Right lobe of liver (tissue), 6 donors: ENCODE measurements at places on chromosomes 6 and 20. TPM values are rescaled to one million over a fixed set of nuclear protein-coding genes. Genes with fewer than 3 reads are reported as not detected.

The ZSCAN16 gene
- total RNA-seq, result 1.5 TPM

The STX11 gene
- total RNA-seq, result 1.9 TPM

The CCDC170 gene
- 0.31 TPM for total RNA-seq

The ZBTB46 gene
- total RNA-seq, result 2.5 TPM

The LINC00237 gene
- not detected for total RNA-seq

DNA sequence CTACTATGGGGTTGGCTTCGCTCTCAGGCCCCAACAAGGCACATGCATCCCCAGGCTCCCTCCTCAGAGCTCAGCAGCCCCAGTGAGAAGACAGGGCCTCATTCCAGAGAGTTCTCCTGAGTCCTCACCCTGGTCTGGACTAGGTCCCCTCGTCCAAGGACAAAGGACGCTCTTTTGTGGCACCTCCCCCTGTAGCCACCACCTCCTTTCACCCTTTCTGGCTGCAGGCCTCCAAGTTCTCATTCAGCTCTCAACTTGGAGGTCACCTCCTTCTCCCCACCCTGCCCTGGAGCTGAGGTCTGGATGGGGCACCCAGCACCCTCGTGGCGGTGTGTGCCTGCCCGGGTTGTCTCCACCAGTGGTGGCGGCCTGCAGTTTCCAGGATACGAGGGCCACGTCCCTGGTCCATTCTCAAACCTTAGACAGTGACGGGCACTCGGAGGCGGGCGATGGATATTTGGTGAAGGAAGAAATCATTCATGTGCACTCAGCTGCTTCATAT is 2.5 kb downstream of the UNC93A start:
- no peak for DNase-seq
- H3K4me1 ChIP-seq, result peaks cover 17% of the 10 kb centered on the region
- no peak overlapping the region for H3K27ac ChIP-seq
- H3K27me3 ChIP-seq, result no peaks in the 10 kb centered on the region
- no peaks in the 10 kb centered on the region for H3K36me3 ChIP-seq

GRCh38 chr6:15741405-15741804 is 78.6 kb upstream of the DTNBP1 start:
- no peak overlapping the region for H3K27ac ChIP-seq
- DNase-seq, result no peak
- H3K4me3 ChIP-seq, result no peak overlapping the region
- H3K36me3 ChIP-seq, result no peaks in the 10 kb centered on the region
- H3K4me1 ChIP-seq, result no peaks in the 10 kb centered on the region

DNA sequence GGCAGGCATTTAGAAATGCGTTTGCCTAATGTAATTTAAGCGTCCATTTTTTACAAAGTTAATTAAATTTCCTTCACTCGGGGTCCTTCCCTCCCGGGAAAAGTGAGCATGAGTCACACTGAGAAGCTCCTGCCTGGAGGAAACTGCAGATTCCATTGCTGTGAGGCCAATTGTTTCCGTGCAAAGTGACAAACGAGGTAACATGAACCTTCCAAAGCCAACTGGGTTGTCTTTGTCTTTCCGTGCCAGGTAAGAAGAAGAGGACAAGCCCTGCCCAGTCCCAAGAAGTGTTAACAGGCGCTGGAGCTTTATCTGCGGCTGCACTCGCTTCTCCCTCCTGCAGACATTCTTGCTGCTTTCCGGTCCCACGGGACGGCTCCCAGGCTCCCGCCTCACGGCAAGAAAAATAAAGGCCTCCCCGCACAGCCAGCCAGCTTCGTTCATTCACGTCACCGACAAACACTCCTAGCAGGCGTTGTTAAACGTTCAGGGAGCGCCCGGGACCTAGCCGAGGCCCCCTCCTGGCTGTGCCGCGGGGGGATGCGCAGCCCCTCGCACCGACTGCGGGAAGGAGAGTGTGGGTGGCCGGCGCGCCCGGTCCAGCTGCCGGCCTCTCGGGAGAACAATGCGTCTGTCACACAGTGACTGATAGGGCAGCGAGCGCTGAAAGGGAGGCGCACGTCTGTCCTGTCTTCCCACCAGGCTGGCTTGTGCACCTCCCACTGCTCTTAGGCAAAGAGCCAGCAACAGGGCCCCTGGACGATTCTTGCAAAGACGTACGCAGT is 61.5 kb upstream of the HDDC2 start:
- peak overlapping the region; percentile 43 for H3K4me3 ChIP-seq
- DNase-seq, result peak; percentile 47
- no peaks in the 10 kb centered on the region for H3K36me3 ChIP-seq
- no peaks in the 10 kb centered on the region for H3K27me3 ChIP-seq
- peaks cover 8% of the 10 kb centered on the region for H3K4me1 ChIP-seq

- no peak overlapping the region for H3K4me3 ChIP-seq
- no peak overlapping the region for H3K27ac ChIP-seq
- no peaks in the 10 kb centered on the region for H3K36me3 ChIP-seq
- no peak for DNase-seq
Measured at GRCh38 chr6:98944598-98945081, 3.1 kb downstream of the FBXL4 start.

DNA sequence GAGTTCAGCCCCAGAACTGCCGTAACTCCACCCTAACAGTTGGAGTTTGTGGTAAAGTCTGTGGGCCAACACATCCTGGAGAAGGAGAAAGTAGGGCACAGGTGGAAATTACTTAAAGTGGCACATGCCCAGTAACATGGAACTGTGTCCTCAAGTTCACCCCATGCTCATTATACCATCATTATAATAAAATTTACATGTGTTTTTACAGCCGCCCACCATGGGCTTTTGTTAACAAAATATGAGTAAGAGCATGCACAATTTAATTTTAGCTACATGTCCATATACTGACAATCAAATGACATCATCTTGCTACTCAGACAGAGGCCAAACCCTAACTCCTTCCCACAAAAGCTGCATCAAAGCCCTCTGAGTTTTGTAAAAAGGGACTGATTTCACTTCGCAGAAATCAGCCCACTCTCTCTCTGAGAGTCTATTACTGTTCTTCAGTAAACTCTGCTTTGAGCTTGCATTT is 17.3 kb upstream of the ELOVL4 start:
- no peak overlapping the region for H3K4me3 ChIP-seq
- no peak for DNase-seq
- H3K4me1 ChIP-seq, result no peaks in the 10 kb centered on the region
- no peaks in the 10 kb centered on the region for H3K36me3 ChIP-seq
- no peak overlapping the region for H3K27ac ChIP-seq
- no peaks in the 10 kb centered on the region for H3K27me3 ChIP-seq

- H3K27ac ChIP-seq, result no peak overlapping the region
- DNase-seq, result no peak
- H3K4me3 ChIP-seq, result no peak overlapping the region
- H3K4me1 ChIP-seq, result no peaks in the 10 kb centered on the region
- H3K36me3 ChIP-seq, result no peaks in the 10 kb centered on the region
Measured at GRCh38 chr6:137818440-137818839, 48.6 kb upstream of the TNFAIP3 start.

DNA sequence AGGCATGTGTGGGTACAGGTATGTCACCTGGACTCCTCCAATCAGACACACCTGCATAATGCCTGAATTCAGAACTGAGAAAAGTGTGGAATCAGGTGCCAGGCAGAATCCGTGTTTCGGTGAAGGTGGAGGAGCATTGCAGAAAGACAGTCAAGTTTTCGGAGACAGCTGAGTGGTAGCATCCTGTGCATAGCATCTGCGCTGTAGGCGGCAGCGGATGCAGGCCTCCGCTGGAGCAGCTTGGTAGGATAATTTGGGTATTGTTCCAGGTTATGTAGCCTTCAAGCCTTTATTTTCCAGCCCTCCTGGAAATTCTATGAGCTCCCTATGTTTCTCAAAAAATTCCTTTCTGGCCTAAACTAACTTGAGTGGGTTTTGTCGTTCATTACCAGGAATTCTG is 15.5 kb upstream of the ARMC2 start:
- H3K27me3 ChIP-seq, result no peaks in the 10 kb centered on the region
- no peak overlapping the region for H3K27ac ChIP-seq
- no peaks in the 10 kb centered on the region for H3K36me3 ChIP-seq
- no peaks in the 10 kb centered on the region for H3K4me1 ChIP-seq

- no peaks in the 10 kb centered on the region for H3K27me3 ChIP-seq
- no peak overlapping the region for H3K4me3 ChIP-seq
- no peak for DNase-seq
Measured at GRCh38 chr6:130824978-130825694, 2.1 kb upstream of the SMLR1 start.

DNA sequence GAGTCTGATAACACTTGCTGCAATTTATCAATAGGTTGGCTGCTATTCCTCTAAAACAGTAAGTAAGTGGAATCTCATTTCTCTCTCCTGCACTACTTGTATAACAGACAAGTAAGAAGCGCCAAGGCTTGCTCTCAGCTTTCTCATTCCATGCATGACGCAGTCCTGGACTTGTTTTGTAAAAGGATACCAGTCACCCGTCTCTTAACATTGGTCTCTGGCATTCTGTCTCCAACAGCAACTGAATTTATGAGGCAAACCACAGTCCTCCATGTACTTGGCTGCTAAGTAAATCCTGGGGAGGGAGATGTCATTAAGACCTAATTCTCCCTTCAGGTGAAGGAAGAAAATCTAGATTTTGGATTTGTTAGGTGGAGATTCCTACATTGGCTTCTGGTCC is 115.4 kb downstream of the OPN5 start:
- no peak overlapping the region for H3K27ac ChIP-seq
- no peaks in the 10 kb centered on the region for H3K27me3 ChIP-seq
- no peaks in the 10 kb centered on the region for H3K36me3 ChIP-seq
- DNase-seq, result no peak

DNA sequence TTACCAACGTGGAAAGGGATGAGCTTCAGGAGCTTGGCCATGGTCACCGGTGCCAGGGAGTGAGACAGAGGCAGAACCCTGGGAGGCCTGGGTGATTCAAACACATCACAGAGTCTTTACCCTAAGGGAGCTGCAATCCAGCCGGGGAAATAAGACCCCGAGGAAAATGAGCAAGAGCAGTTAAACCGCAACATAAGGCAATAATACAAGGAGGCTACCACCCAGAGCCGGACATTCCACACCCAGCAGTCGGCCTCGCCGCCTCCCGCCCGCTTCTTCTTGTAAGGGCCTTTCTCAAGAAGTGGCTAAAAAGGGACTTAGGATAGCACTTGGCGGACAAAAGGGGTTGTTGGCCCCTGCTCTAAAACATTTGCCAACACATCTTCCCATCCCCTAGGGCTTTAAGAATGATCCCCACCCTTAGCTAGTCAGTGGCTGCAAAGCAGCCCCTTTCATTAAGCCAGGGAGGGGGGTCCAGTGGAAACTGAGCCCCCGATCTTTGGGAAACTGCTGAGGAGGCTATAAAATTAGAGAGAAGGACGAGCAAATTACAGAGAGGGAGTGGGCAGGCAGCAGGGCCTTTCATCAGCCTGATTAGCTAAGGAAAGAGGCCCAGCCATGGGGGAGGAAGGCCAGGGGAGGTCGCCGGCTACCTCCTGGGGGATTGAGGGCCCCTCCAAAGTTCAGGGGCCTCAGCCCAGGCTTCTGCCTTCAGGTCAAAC is 34.3 kb downstream of the SNX5 start:
- no peak overlapping the region for H3K27ac ChIP-seq
- H3K27me3 ChIP-seq, result no peaks in the 10 kb centered on the region
- H3K4me3 ChIP-seq, result no peak overlapping the region
- H3K4me1 ChIP-seq, result no peaks in the 10 kb centered on the region
- no peaks in the 10 kb centered on the region for H3K36me3 ChIP-seq

- H3K27ac ChIP-seq, result no peak overlapping the region
- no peaks in the 10 kb centered on the region for H3K36me3 ChIP-seq
- no peak overlapping the region for H3K4me3 ChIP-seq
- H3K27me3 ChIP-seq, result no peaks in the 10 kb centered on the region
- no peak for DNase-seq
Measured at GRCh38 chr6:157533048-157533871, 152.3 kb downstream of the ZDHHC14 start.

- no peaks in the 10 kb centered on the region for H3K36me3 ChIP-seq
- DNase-seq, result no peak
- no peaks in the 10 kb centered on the region for H3K27me3 ChIP-seq
- H3K27ac ChIP-seq, result no peak overlapping the region
- no peaks in the 10 kb centered on the region for H3K4me1 ChIP-seq
Measured at GRCh38 chr6:134432036-134432435, 114.1 kb upstream of the SGK1 start.

DNA sequence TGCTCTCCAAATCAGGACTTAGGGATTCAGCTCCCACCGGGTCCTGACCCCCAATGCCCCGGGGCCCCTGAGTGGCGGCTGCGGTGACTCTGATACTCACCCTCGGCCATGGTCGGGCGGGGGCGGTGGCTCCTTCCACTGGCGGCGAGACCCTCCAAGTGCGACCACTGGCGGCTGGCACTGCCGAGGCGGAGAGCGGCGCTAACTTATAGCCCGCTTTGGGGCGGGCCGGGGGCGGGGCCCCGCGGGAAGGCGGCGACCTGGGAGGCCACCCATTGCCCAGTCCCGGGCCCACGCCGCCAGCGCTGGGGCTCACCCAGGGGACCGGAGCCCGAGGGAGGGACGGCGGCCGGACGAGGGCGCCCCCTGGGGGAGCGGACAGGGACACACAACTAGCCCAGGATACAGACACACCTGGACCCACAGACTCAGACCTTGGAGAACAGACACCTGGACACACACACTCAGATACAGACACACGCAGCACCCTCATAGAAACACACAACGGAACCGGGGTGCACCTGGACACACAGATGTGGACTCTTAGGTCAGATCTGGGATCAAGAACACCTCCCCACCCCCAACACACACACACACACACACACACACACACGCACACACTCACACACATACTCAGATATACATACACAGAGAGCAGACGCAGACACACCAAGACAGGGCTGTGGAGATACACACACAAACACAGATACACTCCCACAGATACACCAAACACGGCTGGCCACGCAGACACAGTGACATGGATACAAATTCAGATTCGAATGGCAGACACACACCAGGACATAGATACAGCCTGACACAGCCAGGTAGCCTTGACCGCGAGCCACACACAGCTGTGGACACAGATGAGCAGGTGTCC is at the start of gene TGM2:
Gene TGM2, minus strand, starts transcription at position 182 of the 877 bp plus-strand sequence. Its CDS starts 72 bp downstream, at position 110.
- H3K36me3 ChIP-seq, result no peaks in the 10 kb centered on the region
- peak within 1 kb of the TSS; percentile 80 for H3K4me3 ChIP-seq
- H3K27ac ChIP-seq, result peak within 1 kb of the TSS; percentile 67
- H3K27me3 ChIP-seq, result no peaks in the 10 kb centered on the region
- peaks cover 2% of the 10 kb centered on the region for H3K4me1 ChIP-seq

DNA sequence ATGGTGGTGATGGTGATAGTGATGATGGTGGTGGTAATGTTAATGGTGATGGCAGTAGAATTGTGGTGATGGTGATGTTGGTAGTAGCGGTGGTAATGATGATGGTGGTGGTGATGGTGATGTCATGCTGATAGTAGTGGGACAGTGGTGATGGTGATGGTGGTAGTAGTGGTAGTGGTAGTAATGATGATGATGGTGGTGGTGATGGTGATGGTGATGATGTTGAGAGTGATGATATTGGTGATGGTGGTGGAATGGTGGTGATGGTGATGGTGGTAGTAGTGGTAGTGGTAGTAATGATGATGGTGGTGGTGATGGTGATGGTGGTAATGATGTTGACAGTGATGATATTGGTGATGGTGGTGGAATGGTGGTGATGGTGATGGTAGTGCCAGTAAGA is 128.8 kb downstream of the LPA start:
- peaks cover 3% of the 10 kb centered on the region for H3K36me3 ChIP-seq
- no peaks in the 10 kb centered on the region for H3K27me3 ChIP-seq
- H3K4me3 ChIP-seq, result no peak overlapping the region
- no peak overlapping the region for H3K27ac ChIP-seq
- DNase-seq, result no peak
- H3K4me1 ChIP-seq, result peaks cover 8% of the 10 kb centered on the region
